ENCODE measurements at places on chromosomes 6 and 20.

DNA sequence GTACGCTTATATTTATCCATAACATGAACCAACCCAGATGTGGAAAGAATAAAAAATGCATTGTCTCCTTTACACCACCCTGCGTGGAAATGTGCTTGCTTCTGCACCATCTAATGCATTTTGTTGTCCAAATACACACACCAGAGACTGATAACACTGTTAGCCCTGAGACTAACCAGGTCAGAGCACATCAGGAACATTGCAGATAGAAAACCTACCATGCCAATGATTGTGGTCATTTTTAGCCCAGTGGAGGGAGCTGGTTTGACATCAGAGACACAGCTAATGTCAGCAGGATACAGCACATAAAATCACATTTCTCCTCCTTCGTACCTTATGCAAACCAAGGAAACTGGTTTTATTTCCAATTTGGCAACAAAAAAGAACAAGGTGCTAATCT, 528.7 kb downstream of the DOK5 start:
- no peak for DNase-seq

- no peak for DNase-seq
These were observed 269.6 kb downstream of the KHDC1L start for GRCh38 chr6:72955666-72956065.

DNA sequence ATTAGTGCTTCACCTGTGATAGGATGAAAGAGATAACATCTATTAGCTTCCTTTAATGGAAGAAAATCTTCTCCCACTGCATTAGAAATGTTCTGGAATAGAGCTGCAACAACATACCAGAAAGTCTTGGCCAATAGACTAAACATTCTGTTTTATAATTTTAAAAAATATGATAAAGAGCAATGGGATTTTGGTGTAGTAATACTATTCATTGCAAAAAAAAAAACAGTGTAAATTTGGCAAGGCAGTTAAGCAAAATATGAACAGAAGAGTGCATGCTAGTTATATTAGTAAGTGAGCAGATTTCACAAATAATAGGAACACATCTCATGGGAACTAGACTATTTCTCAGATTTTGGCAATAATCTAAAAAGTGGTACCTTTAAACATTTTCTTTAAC, 43.3 kb downstream of the SOX4 start:
- DNase-seq: no peak

- no peak for DNase-seq
These were observed 86.6 kb downstream of the CD40 start for GRCh38 chr20:46204594-46205186.

DNA sequence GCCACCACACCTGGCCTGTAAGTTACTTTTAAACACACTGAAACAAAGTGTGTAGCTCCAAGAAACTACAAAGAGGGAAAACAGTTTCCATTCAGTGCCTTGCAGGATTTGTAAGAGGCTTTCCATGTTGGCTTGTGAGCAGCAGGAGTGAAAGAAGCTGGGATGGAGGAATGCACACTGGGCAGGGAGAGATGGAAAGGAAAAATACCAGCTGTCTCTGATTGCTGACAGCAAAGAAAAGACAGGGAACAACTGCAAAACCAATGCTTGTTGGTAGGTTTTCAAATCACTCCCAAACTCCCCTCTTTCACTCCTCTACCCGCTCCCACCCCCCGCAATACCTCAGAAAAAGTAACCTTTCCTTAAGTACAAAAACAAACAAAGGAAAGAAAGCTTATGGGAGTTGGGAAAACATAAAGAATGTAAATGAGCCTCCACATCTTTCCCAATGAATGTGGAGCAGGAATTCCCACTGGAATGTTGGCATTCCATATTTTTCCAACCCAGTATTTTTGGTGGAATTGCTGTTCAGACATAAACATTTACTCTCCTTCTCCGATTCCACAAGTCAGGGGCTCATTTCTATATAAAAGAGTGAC, 166.1 kb downstream of the THBS2 start:
- no peak for DNase-seq

GRCh38 chr20:59646487-59646886, 42.1 kb downstream of the PHACTR3 start:
- DNase-seq: no peak

- peak; percentile 61 for DNase-seq
These were observed 61.5 kb downstream of the GPX5 start for GRCh38 chr6:28586962-28587745.

DNA sequence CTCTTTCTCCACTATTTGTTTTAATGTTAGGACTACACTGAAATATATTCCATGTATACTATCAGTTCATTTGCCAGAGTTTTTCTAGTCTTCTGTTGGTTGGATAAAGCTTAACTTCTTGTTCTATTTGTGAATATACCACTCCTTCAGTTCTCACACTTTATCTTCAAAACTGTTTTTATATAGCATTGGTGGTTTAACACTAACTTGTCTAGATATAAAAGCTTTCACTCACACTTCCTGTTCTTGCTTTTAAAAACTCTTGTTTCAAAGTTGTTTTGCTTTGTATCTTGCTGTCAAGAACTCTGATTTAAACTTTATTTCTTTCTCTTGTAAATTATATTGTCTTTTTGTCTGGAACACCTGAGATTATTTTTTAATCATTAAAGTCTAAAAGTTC, 226.8 kb upstream of the TENT5A start:
- no peak for DNase-seq

DNA sequence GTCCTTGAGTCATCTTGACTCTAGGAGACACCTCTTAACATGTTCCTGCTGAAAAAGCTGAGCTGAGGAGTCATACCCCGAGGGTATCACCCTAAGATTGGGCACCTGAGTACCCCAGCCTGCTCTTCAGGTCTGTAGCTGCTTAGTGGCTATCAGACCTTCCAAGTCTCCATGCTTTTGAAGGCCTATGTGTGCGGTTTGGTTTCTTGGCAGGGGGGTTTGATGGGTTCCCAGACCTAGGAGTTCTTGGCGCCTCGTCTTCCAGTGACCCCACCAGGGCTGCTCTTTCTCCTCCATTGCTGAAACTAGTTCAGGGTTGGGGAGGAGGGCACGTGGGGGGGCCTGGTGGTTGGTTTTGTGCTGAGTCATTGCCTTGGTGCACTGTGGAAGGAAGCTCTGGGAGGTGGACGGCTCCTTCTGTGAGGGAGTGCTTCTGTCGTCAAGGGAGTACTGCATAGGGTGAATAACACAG, 20.1 kb downstream of the IGF2R start:
- no peak for DNase-seq

- peak; percentile 4 for DNase-seq
These were observed 137.5 kb downstream of the ZFP64 start for GRCh38 chr20:52054123-52054522.

GRCh38 chr6:30840935-30841643, 43.2 kb upstream of the DDR1 start:
- DNase-seq: no peak

DNA sequence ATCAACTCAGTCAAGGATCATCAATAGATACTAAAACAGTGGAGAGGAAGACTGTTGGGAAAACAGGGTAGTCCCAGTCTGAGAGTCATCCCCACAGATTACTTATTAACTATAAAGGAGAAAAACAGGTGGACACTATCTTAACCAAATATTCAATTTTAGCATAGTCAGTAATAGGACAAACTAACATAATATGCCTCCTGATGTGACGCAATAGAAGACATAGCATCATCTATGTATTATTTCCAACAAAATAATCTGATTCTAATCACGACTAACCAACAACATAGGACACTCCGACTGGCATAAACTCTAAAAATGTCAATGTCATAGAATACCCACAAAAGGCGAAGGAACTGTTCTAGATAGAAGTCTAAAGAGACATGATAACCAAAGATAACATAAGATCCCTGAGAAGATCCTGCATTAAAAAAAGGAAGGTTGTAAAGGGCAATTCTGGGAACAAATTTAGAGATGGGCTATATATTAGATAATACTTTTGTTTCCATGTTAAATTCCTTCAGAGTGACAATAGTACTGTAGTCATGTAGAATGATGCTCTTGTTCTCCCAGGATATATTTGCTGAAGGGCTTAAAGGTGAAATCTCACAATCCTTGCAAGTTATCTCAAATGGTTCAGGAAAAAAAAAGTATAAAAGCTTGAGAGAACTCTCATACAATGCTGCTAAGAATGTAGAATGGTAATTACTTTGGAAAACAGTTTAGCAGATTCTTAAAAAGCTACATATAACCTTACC, 28.9 kb downstream of the ILRUN start:
- DNase-seq: no peak

DNA sequence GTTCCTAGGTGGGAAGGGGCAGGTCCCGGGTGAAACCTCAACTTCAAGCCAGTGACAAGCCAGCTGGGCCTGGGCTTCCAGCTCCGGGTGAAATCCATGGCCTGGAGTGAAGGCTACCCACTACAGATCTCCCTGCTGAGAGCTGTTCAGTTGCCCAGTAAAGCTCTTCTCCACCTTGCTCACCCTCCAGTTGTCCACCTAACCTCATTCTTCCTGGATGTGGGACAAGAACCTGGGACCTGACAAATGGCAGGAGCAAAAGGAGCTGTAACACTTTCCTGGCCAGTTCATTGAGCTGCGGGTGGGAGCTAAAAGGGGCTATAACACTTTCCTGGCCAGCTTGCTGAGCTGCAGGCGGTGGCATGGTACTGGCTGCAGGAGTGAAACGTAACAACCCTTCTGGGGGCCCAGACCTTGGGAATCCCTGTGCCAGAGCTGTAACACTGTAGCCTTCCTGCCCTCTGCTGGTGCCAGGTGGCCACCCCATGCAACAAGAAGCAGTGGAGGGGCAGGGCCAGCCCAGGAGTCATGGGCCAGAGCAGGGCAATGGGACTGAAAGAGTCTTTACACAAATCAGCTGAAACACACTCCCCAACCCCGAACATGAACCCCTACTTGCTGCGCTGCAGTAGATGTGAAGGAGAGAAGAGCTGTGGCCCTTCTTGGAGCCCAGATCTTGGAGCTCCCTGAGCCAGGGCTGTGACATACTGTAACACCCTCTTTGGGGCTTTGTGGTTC, 3.6 kb upstream of the HINT3 start:
- DNase-seq: peak; percentile 15

DNA sequence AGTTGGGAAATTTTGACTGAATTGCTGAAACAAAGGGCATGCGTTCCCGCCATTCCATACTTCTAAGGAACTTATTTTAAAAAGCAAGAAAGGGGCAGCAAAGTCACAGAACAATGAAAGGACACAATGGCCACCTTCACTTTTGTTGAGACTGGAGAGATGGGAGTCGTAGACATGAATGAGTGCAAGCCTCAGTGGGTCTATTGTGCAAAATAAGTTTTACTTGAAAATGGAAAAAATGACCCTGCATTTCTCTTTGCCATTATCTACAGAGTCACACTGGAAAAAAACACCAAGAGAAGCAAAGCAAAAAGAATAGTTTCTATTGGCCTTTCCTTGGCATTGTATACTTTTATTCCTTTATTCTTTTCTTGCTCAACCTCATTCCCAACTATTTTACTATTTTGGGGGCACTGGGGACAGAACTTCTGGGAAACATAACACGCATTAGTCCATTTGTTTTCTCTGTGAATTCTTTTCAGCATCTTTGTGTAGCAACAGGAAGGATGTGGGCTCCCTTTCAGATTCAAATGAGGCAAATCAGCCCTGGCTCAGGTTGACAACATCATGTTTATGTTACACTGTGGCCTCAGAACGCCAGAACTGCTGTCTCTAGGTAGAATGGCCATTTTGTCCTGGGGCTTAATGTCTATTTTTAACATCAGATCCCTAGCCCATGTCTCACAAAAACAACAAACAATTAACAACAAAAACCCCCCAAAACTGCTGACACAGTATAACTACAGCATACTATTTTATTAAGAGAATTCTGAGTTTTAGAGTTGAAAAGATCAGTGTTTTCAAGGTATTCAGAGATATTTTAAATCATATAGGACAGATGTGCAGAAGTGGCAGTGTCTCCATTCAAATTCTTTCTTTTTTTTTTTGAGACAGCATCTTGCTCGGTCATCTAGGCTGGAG, 122.2 kb downstream of the FYN start:
- DNase-seq: peak; percentile 89

DNA sequence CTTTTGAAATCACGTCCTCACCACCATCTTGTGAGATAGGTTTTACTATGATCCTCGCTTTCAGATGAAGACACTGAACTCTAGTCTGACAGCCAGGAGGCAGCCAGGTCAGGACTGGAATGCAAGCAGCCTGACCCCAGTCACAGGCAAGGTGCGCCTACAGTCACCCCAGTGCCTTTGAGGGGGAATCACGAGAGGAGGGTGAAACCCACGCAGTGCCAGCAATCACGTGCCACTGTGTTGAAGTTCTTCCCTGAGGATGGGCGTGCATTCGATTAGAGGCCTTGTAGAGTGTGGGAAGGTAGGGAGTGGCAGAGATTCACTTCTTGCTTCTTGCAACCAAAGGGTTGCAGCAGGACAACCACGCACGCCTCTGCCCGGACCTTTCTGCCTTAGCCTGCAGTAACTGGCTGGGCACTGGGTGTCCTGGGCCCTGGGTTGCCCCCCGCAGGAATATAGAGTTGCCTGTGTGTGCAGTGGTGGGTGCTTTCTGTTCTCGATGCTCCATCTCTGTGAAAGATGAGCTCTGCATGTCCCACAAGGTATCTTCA, 33.7 kb upstream of the IRF4 start:
- DNase-seq: no peak

DNA sequence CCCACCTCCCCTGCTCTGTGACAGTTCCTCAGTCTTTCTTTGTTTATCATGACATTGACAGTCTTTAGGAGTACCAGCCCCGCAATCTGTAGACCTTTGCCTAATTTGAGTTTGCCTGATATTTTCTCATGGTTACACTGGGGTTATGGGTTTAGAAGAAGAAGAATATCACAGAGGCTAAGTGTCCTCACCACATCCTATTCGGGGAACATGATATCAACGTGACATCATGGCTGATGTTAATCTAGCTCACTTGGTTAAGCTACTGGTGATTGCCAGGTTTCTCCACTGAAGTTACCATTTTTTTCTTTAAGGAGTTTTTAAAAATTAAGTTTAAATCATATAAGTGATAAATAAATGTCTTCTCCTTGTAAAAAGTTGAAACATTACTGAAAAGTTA, 127.5 kb downstream of the CEP57L1 start:
- no peak for DNase-seq

DNA sequence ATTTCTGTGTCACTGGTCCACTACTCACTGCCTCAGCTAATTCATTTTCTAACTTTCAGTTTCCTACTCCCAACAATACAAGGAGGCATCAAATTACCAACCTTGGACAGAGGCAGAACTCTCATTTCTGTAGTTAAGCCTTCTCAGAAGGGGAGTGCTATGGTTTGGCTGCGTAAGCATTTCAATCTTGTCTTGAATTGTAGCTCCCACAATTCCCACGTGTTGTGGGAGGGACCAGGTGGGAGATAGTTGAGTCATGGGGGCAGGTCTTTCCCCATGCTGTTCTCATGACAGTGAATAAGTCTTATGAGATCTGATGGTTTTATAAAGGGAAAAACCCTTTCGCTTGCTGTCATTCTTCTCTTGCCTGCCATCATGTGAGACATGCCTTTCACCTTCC, 22.9 kb downstream of the HLA-DRA start:
- DNase-seq: no peak

- peak; percentile 5 for DNase-seq
These were observed 613.2 kb upstream of the NOX3 start for GRCh38 chr6:156068881-156069280.

DNA sequence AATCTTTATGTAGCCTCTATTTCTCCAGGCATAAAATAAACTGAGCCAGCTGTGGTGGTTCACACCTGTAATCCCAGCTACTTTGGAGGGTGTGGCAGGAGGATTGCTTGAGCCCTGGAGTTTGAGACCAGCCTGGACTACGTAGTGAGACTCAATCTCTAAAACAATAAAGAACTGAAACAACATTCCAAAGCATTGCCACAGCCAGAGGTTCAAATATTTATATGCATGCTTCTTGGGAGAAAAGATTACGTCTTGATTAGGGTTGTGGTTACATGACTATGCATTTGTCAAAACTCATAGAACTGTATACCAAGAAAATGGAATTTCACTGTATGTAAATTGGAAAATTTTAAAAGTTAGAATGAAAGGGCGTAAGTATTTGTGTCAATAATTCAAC, 27.7 kb upstream of the PAX1 start:
- DNase-seq: no peak

All from CD4-positive, CD25-positive, alpha-beta regulatory T cell (primary cell).